ENCODE measurements at places on chromosomes 13 and 19.

DNA sequence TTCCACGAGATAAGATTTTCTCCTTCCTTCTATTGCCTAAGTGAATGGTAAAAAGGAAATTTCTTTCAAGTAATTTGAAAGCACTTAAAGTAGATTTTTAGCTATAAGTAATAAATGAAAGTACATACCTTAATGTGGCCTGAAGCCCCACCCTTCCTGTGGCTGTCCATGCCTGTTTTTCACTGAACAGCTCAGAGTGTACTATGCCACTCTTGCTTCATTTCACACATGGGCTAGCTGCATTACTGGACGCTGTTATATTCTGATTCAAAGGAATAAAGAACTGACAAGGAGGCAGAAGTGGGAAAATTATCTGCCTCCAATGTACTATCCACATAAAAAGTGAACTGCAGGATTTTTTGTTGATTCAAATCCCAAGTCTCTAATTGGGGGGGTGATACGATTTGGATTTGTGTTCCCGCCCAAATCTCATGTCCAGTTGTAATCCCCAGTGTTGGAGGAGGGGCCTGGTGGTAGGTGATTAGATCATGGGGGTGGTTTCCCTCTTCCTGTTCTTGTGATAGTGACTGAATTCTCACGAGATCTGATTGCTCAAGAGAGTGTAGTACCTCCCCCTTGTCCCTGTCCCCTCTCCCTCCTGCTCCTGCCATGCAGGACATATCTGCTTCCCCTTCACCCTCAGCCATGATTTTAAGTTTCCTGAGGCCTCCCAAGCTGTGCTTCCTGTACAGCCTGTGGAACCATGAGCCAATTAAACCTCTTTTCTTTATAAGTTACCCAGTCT is 154.7 kb upstream of the SGCG start:
- no peak for DNase-seq

DNA sequence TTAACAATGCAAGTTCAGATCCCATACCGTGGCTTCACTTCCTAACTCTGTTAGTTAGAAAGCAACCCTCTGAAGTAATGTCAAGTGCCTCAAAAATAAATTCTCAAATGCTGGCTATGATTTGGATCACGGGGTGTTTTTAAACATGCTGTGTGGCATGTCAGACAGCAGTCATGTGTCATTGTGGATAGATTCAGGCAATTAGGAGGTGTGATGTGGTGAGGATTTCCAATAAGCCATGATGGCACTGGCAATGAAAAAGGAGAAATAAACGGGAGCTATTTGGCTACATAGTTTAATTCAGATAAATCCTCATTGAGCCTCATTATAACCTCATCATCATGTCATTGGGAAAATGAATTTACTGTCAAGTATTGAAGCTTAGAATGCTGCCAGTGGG is 130.3 kb downstream of the ATP8A2 start:
- no peak for DNase-seq

DNA sequence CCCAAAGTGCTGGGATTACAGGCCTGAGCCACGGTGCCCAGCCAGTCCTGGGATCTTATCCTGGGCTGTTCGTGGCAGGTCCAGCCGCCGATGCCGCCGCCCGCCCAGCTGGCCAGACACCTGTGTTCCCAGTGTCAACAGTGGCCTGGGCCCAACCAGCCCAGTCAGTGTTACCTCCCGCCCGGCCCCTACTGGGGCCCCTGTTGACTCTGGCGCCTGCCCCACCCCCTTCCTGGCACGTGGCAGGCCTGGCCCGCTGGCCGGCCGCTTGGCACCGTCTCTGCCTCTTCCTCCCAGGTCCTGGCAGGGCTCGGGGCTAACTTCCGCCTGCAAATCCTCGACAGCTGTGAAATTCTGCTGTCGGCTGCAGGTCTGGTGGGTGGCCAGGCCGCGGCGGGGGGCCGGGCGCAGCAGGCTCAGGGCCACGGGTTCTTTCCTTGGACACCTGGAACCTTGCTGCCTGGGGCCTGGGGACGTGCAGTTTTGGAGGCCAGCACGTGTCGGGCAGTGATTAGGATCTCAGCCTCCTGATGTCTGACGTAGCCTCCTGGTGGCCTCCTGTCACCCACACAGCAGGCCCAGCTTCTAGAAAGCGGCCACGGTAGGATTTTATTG is 9.1 kb downstream of the ARID3A start:
- no peak for DNase-seq

DNA sequence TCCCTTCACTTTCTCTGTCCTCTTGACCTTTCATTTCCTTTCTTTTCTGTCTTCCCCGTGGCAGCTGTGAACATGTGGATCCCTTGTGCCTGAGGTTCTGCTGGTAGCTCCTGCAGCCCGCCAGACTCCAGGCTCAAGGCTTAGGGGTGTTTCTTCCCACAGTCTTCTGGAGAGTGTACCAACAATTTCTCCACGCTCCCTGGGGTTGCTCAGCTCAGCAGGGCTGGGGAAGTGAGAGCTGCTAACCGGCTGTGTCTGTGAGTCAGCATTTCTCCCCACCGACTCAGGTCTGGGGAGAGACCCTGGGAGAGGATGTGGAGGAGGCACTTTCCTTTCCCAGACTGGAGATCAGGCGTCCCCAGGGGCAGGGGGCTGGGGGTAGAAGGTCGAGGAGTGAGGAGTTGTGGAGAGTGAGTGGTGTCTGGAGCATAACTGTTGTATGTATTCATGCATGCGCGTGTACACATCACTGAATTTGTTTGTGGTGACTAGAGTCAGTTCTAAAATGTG is 193.6 kb downstream of the KCNRG start:
- DNase-seq: no peak

- no peak for DNase-seq
These were observed 24.4 kb downstream of the LTBP4 start for GRCh38 chr19:40625406-40626120.

DNA sequence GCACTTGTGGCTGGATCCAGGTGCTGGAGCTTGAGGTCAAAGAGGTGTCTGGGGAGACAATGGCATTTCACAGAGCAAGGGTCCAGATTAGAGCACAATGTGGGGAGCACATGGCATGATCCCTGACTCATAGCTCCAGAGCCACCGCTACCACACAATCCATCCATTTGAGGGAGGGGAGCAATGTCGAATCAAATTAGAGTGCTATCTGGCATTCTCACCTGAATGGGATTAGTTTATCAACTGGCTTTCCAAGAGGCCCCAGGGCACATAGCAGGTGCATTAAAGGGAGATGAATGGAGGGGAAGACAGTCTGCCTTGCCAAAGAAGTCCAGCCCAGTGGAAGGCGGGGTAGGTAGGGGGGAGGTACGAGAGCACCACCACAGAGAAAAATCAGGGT is 194.4 kb upstream of the GPR12 start:
- no peak for DNase-seq

DNA sequence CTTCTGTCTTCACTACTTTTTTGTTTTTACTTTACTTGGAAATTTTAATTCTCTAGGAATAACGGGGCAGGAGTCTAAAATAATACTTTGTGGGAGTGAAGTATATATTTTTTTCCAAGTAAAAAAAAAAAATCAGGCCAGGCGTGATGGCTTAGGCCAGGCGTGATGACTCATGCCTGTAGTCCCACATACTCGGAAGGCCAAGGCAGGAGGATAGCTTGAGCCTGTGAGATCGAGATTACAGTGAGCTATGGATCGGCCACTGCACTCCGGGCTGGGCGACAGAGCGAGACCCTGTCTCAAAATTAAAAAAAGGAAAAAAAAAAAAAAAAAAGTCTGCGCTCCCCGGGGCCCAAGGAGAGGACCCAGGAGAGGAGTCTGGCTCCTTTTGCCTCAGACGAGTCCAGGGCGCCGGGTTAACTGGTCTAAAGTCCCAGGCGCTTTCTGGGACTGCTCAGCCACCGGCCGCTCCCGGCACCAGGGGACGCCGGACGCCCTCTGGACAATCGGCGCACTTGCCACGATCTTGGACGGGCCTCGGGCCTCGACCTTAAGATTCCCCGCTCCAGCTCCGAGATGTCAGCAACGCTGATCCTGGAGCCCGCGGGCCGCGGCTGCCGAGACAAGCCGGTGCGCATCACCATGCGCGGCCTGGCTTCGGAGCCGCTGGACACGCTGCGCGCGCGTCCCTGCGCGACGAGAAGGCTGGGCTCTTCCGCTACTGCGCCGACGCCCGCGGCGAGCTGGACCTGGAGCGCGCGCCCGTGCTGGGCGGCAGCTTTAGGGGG is 2.7 kb upstream of the ZFP82 start:
- DNase-seq: no peak

- no peak for DNase-seq
These were observed 27.3 kb upstream of the FXYD3 start for GRCh38 chr19:35088131-35088913.

GRCh38 chr13:45417790-45418534 is at the start of gene SLC25A30:
Gene SLC25A30 (minus strand): TSS chr13:45418373. CDS start chr13:45411425, 6,948 bp downstream.
- DNase-seq: peak; percentile 83

DNA sequence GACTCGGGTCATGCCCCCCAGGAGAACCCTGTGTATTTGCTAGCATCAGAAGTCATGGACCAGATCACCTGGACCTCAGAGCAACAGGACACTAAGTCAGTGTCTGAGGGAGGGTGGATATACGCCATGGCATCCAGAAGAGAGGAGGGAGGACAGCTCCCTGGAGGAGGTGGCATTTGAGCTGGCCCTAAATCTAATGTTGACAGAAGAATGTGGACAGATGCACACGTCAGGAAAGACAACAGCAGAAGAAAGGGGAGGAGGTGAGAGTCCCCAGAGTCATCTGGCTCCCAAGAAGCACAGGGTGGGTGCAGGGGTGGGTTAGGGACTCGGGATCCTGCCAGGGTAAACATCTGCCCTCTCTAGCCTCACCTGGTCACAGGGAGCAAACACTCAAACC is 24.5 kb upstream of the CCNE1 start:
- no peak for DNase-seq

GRCh38 chr13:99859178-99860177 is 112.1 kb downstream of the ZIC5 start:
- peak; percentile 67 for DNase-seq

DNA sequence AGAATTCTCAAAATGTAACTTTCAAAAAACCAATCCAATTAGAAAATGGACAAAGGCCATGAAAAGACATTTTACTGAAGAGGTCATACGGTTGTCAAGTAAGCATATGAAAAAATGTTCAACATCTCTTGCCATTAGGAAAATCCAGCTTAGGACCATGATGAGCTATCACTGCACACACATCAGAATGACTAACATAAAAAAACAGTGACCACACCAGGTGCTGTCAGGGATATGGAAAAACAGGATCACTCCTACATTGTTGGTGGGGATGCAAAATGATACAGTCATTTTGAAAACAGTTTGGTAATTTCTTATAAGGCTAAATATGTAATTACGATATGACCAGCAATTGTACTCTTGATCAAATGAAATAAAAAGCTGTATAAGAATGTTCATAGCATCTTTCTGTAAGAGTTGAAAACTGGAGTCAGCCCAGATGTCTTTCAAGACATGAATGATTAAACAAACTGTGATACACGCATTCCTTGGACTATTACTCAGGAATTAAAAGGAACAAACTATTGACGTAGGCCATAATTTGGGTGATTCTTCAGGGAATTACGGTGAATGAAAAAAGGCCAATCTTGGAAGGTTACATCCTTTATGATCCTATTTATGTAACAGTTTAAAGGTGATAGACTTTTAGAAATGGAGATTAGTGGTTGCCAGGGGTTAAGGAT is 26.9 kb upstream of the RCBTB2 start:
- no peak for DNase-seq

GRCh38 chr13:32391101-32391619 is 36.8 kb downstream of the N4BP2L1 start:
- no peak for DNase-seq

DNA sequence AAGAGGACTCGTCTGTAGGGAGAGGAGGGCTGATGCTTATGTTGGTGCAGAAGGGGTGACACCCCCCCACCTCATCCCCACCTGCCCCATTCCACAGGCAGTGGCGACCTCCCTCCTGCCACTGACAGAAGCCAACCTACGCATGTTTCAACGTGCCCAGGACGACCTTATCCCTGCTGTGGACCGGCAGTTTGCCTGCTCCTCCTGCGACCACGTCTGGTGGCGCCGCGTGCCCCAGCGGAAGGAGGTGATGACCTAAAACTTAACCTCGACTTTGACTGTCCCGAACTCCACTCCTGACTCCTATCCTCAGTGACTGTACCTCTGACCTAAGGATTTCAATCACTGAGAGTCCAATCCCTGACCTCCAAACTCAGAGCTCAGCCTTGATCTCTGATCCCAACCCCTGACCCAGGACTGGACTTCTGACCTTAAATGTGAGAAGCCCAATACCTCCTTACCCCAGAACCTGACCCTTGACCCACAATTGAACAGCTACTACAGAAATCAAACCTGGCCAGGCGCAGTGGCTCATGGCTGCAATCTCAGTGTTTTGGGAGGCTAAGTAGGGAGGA is 3.8 kb downstream of the SHFL start:
- DNase-seq: no peak

DNA sequence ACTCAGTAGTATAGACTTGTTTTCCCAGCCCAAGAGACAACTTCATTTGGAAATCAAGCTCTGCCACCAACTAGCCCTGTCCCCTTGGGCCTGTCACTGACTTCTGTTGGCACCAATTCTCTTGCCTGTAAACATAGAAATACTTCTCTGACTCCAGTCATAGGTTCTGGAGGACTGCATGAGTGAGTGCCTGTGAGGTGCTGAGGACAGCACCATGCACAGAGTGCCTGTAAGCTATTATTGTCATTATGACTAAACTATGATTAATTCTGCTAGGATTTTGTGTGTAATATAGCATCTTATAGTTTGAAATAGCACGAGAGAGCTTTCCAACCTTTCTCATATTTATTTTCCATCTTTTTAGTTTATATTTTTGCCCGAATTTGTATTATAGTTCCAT is 247.9 kb downstream of the MYO16 start:
- DNase-seq: no peak

- no peak for DNase-seq
These were observed 114.6 kb upstream of the RNF113B start for GRCh38 chr13:98291658-98292057.

GRCh38 chr13:84352946-84353345 is 470.7 kb upstream of the SLITRK1 start:
- DNase-seq: no peak

DNA sequence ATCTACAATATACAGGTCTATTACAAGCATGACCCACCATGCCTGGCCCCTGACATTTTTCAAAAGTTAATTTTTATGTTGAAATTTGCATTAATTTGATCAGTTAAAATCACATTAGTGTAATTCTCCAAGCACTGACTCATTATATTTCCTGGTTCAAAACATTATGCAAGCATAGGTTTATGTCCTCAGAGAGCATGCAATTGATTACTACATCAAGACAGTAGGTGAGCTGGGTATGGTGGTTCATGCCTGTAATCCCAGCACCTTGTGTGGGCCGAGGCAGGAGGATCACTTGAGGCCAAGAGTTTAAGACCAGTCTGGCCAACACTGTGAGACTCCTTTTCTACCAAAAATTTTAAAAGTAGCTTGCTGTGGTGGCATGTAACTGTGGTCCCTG is 248.8 kb upstream of the KLHL1 start:
- no peak for DNase-seq

Measured in stimulated activated CD8-positive, alpha-beta memory T cell treated with anti-CD3 and anti-CD28 coated beads, Interleukin-7, amount 100 ng/mL, for 48 hours (primary cell).